ENCODE measurements at places on chromosomes 7 and 10.

- DNase-seq = no peak
Measured at GRCh38 chr7:5408777-5409176, 14.9 kb downstream of the TNRC18 start.

DNA sequence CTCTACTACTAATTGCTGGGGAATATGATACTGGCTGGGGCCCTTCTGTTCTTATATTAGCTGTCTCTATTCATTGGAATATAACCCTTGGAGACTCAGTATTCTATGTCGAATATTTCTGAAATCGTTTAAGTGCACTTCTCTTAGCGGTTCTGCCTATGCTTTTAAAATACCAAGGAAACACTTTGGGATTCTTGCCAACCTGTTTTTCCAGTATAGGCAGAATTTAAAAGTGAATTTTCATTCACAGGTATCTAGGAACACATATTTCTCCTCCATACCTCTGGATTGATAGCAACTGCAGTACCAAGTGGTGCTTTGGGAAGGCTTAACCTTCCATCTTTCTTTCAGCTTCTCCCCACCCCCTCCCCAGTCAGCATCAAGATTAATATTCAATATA is 370.3 kb upstream of the LRRN3 start:
- DNase-seq = no peak

- no peak for DNase-seq
Measured at GRCh38 chr7:132242192-132242812, 334.0 kb downstream of the PLXNA4 start.

DNA sequence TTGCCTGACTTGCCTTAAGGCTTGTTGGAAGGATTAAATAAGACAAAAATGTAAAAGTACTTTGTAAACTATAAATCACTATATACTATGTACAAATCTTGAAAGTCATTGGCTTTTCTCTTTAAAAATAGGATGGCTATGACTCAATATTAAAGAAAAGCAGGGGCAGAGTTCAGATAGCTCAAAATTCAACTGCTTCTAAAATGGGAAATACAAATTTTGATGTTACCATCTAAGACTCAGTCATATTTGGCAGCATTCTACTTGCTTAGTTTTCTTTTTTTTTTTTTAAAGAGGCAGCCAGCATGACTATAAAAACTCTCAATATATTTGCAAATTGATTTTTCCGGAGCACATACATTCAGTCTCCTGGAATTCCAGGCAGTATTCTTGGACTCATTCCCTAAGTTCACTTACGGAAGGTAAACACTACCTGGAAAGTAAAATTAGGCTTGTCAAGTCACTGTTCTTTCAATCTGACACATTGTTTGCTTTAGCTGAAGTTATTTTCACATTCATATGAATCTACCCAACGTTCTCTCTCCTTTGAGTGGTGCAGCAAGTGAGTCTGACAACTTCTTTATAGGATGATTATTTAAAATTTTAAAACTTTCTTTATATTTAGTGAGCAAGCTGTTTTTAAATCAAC is 133.8 kb upstream of the CCDC6 start:
- no peak for DNase-seq

Measured in NCI-H1417 treated with DMSO at 0.1 percent for 48 hours (cell line).